ENCODE measurements at places on chromosomes 16 and 17.

GRCh38 chr16:73230651-73231050, 182.7 kb upstream of the ZFHX3 start:
- no peak for DNase-seq

- no peak for DNase-seq
Measured at GRCh38 chr17:64152428-64153125, 22.6 kb upstream of the ERN1 start.

GRCh38 chr17:31297090-31297489, at the start of gene OMG:
Gene OMG, minus strand, starts transcription at chr17:31297239. Its CDS starts 908 bp downstream, at chr17:31296331.
- no peak for DNase-seq

GRCh38 chr17:72763981-72764380, 328.5 kb downstream of the SLC39A11 start:
- no peak for DNase-seq

DNA sequence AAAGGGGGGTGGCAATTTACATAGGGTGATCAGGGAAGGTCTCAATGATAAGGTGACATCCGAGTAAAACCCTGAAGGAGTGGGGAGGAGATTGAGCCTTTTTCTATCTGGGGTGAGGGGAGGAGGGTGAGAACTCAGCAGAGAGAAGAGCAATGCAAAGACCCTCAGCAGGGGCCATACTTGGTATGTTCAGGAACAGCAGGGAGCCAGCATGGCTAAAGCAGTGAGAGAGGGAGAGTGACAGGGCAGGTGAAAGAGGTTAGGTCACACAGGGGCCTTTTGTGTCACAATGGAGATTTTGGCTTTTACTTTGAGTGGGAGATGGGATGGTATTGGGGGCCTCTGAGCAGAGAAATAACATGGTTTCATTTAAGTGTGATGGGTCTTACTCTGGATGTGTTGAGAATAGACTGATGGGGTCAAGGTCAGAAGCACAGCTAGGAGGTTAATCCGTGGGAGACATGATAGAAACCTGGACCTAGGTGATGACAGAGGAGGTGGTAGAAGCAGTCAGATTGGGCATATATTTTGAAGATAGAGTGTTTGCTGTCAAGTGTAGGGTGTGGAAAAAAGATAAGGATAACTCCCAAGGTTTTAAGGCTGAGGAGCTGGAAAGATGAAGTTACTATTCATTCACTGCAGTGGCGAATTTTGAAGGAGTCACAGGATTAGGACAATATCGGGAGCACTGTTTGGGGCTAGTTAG, 6.2 kb downstream of the SP2 start:
- DNase-seq = no peak

- no peak for DNase-seq
Measured at GRCh38 chr17:80497726-80498241, 21.4 kb upstream of the NPTX1 start.

DNA sequence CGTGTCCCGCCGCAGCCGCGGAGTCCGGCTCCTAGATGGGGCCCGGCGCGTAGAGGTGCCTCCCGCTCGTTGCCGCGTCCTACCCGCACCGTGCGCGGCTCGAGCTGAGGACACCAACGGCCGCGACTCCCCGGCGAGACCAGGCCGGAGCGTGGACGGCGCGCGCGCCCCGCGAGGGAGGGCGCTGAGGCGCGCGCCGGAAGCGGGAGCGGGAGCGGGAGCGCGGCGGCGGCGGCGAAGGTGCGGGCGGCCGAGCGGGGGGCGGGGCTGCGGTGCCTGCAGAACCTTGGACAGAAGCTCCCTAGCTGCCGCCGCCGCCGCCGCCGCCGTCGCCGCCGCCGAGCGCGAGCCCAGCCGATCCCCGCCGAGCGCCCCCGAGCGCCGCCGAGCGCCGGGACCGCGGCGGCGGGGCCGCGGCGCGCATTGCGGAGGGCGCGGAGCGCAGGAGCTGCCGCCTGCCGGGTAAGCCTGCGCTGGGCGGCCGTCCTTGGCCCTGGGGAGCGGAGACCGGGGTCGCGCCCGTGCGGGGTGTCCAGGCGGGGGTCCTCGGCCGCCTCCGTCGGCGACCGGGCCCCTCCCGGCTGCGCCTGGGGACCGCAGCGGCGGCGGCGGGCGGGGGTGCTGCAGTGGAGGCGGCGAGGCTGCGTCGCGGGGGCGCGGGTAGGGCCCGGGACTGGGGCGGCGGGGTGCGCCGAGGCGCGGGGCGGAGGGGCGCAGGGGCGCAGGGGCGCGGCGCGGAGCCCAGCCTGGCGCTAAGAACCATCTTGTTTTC, at the start of gene CDK5R1:
Gene CDK5R1, plus strand, starts transcription at position 293 of the 772 bp plus-strand sequence. CDS start 628 bp downstream, outside the sequence.
- DNase-seq = peak; percentile 12

GRCh38 chr16:74623214-74623838, 16.4 kb upstream of the GLG1 start:
- DNase-seq = peak; percentile 17

DNA sequence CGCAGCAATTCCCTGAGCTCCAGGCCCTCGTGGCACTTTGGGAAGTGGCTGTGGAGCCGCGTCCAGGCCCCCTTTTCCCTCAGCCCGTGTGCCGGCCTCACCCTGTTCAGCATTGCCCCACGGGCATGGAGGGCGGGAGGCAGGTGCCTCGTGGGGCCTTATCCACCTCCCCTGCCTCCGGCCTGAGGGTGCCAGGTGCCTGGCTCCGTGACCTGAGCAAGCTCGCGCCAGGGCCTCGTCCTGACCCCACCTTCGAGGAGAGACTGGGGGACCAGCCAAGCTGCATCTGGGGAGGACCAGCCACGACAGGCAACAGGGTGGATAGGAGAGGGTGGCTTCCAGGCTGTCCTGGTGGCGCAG, 27.0 kb upstream of the AATK start:
- no peak for DNase-seq

DNA sequence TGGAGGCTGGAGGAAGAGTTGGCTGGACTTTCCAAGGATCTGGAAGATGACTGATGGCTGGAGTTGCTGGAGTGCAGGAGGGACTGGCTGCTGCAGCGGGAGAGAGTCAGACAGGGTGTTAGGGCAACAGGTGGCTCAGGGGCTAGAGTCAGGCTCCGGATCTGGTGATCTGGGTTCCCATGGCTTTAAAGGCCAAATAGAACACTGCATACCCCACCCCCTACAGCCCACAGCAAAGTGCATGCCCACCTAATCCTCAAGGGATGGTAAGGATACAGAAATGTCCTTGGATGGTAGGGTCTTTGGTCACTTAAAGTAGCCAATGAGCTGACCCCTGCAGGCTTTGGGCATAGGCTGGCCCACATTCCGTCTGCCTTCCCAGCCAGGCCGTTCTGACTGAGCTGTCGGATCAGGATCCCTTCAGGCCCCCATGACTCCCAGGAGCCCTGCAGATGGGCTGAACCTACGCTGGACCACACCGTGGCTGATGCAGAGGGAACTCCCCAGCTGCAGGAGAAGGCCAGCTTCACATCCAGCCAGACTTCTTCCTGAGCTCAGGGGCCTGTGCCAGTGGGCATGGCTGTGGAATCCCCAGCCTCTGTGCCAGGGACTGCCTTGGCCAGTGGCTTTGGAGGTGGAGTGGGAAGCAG, 13.9 kb downstream of the TNS4 start:
- no peak for DNase-seq

GRCh38 chr17:18248300-18248731, 10.2 kb downstream of the FLII start:
- peak; percentile 38 for DNase-seq

DNA sequence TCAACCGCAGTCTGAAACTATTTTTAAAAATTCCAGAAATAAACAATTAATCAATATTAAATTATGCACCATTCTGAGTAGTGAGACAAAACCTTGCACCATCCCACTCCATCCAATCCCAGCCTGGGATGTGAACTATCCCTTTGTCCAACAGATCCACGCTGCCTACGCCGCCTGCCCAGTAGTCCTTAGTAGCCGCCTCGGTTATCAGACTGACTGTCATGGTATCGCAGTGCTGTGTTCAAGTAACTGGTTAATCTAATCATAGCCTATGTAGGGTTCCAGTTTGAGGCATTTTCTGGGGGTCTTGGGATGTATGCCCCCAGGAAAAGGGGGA, 437.7 kb downstream of the HS3ST3B1 start:
- DNase-seq = no peak

DNA sequence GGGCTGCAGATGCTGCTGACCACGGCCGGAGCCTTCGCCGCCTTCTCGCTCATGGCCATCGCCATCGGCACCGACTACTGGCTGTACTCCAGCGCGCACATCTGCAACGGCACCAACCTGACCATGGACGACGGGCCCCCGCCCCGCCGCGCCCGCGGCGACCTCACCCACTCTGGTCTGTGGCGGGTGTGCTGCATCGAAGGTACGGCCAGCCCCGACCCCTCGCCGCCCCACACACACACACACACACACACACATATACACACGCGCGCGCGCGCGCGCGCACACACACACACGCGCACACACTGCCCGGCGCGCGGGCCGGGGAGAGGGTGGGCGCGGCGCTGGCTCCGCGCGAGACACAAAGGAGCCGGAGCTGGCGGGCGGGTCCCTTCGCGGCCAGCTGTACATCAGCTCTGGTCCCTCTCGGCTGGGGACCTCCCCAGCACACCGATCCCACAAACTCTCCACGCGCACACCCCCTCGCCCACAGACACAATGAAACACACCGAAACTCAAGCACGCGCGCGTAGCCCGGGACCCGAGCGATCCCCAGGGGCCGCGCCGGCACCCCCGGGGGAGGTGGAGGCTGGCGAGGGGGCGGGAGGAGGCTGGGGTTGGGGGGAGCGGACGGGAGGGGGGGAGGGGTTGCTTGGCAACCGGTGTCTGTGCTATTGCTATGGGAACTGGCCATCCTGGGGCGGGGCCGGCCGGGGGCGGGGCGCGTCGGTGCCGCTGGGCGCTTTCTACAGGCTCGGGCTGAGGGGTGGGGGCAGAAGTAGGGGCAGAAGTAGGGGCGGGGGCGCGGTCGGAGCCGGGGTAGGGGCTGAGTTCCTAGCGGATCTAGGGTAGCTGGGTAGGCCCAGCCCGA, 658 bp downstream of the CACNG4 start:
- DNase-seq = no peak

GRCh38 chr16:14346278-14347142, 275.4 kb downstream of the MRTFB start:
- no peak for DNase-seq

Measured in SHP77 treated with DMSO at 0.1 percent for 48 hours (cell line).